ENCODE measurements at places on chromosomes 13 and 19.

GRCh38 chr13:90686442-90686841, 661.0 kb upstream of the MIR17HG start:
- DNase-seq, result no peak

DNA sequence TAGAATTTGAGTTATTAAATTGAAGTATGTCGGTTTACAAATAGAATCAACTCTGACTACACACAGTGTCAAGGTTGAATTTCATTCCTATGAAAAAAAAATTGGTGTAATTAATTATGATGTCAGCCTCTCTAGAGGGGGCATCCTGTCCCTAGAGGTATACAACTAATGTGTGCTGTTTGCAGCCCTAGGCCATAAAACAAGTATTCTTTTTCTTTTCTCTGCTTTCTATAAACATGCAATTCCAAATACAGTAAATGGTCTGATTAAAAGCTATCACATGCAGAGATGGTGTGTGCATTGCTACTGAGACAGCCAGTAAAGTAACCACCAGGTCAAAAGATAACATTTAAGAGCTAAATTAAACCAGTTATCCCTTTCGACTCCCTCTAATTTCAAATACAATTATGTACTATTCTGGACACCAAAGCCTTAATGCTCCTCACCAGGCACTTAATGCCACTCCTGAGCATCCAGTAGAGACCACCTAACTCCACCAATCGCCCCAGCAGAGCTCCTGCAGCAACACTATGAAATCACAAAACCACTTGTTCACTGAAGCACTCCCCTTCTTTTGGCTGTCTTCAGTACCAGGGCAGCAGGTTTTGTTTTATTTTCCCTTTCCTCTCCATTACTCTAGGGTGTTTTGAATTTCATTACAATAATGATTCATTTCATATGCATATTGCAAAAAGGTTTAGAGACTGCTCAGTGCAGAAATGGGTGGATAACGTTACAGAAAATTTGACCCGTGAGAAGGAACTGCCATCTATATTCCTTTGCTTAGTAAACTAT, 426.9 kb downstream of the PCDH9 start:
- no peak for DNase-seq

- no peak for DNase-seq
Measured at GRCh38 chr19:47471381-47471732, 336 bp downstream of the SLC8A2 start.

DNA sequence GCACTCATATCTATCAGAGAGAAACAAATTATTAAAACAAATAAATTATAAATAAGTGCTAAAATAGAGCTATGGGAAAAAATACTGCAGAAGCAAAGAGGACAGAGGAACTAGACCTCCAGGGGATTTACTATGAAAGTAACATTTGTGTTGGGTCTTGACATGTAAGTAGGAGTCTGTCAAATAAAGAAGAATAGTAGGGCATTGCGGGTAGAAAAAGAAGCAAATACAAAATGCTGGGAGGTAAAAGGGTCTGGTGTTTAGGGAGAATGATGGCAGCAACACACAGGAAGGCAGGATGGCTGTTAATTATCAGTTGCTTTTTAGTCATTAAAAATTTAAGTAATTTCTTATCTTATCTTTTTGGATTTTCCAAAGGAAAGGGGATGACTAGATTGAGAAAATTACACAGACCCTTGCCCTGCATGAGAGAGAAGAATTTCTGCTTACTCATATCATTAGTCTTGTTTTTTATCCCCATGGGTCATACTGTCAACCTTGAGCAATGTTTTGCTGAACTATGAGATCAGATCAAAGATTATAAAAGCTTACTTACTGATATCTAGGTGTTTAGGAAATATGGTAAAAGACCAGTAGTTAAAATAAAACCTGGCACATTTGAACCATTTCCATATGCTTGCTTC, 472.7 kb downstream of the DIAPH3 start:
- no peak for DNase-seq

GRCh38 chr13:80341101-80341755, at the start of gene SPRY2:
Gene SPRY2, minus strand, starts transcription at chr13:80341126. Its CDS starts 3,421 bp downstream, at chr13:80337705.
- DNase-seq, result no peak

- DNase-seq, result no peak
Measured at GRCh38 chr19:11324079-11324661, 15.3 kb downstream of the RAB3D start.

Data from stimulated activated CD4-positive, alpha-beta T cell treated with anti-CD3 and anti-CD28 coated beads, Interleukin-12 subunit alpha, Interleukin-12 subunit beta, amount 100 ng/mL, for 24 hours (primary cell).